GM23338 (cell line): ENCODE measurements at places on chromosomes 2 and 18. TPM values are rescaled to one million over a fixed set of nuclear protein-coding genes. Genes with fewer than 3 reads are reported as not detected.

The SLC11A1 gene
- 0.89 TPM in 1 of 2 replicates, not detected in the other for total RNA-seq

The ARHGAP28 gene
- total RNA-seq = 9.6 and 12.2 TPM in 2 replicates

The NEDD4L gene
- 60.5 and 72.3 TPM in 2 replicates for total RNA-seq

GRCh38 chr18:12377556-12378197, 650 bp upstream of the AFG3L2 start:
- no peaks in the 10 kb centered on the region for H3K27me3 ChIP-seq
- H3K4me3 ChIP-seq = peak overlapping the region; percentile 57
- H3K27ac ChIP-seq = peak overlapping the region; percentile 98
- H3K4me1 ChIP-seq = peaks cover 30% of the 10 kb centered on the region

- H3K27me3 ChIP-seq = no peaks in the 10 kb centered on the region
- no peaks in the 10 kb centered on the region for H3K36me3 ChIP-seq
- no peak overlapping the region for H3K4me3 ChIP-seq
- no peaks in the 10 kb centered on the region for H3K4me1 ChIP-seq
Measured at GRCh38 chr2:67075530-67076238, 321.4 kb upstream of the ETAA1 start.

GRCh38 chr2:129464036-129464435, 515.4 kb upstream of the RAB6C start:
- H3K4me3 ChIP-seq = no peak overlapping the region
- H3K4me1 ChIP-seq = no peaks in the 10 kb centered on the region
- DNase-seq = no peak
- no peak overlapping the region for H3K27ac ChIP-seq
- H3K27me3 ChIP-seq = no peaks in the 10 kb centered on the region
- no peaks in the 10 kb centered on the region for H3K36me3 ChIP-seq

- H3K36me3 ChIP-seq = no peaks in the 10 kb centered on the region
- DNase-seq = no peak
- no peak overlapping the region for H3K4me3 ChIP-seq
- H3K27me3 ChIP-seq = no peaks in the 10 kb centered on the region
- no peaks in the 10 kb centered on the region for H3K4me1 ChIP-seq
Measured at GRCh38 chr2:238700117-238700457, 147.8 kb upstream of the TWIST2 start.

DNA sequence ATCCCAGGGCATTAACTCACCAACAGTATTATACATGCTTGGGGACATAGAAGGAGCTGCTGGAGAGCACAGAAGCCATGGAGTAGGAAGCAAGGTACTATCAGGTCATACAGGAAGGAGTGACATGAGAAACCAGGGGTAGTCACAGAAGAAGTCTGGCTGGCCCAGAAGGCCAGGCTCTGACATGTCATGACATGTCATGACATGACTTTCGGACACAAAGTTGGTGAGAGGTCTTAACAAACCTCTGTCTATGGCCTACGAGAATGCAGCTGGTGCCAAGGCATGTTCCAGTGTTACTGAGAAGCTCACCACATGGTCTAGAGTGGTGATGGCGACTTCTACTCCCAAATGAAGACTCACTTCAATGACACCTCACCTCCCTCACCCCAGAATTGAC, 3.3 kb upstream of the CERS6 start:
- H3K4me3 ChIP-seq = no peak overlapping the region
- H3K27ac ChIP-seq = no peak overlapping the region
- no peaks in the 10 kb centered on the region for H3K36me3 ChIP-seq
- H3K27me3 ChIP-seq = peaks cover 14% of the 10 kb centered on the region

DNA sequence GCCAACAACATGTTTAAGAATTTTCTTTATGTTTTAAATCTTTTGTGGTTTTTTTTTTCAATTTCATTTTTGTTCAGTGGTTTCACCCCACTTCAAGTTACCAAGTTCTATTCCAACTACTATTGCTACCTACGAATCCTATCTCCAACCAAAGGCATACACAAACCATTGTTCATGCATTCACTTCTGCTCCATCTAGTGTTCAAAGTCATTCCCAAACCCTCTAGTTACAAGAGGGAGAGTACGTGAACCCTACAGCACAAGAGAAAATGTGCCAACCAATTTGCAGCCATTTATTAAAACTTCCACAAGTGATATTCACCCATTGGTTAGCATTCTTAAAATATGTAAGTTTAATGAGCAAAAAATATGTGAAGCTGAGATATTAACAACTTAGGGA, 295.1 kb upstream of the KYNU start:
- no peaks in the 10 kb centered on the region for H3K4me1 ChIP-seq
- peak; percentile 14 for DNase-seq
- H3K27me3 ChIP-seq = no peaks in the 10 kb centered on the region
- H3K4me3 ChIP-seq = no peak overlapping the region
- H3K36me3 ChIP-seq = no peaks in the 10 kb centered on the region

DNA sequence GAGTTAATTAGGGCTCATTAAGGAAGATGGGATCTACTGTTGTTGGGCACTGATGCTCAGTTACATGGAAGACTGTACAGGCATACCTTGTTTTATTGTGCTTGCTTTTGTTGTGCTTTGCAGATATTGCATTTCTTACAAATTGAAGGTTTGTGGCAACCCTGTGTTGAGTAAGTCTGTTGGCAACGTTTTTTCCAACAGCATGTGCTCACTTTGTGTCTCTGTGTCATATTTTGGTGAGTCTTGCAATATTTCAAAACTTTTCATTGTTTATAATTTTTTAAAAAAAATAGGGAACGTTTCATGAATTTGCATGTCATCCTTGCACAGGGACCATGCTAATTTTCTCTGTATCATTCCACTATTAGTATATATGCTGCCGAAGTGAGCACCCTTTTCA, 15.6 kb downstream of the PHLPP1 start:
- peaks cover 46% of the 10 kb centered on the region for H3K4me1 ChIP-seq
- no peaks in the 10 kb centered on the region for H3K36me3 ChIP-seq
- no peak for DNase-seq
